ENCODE measurements at places on chromosomes 11 and 22. TPM values are rescaled to one million over a fixed set of nuclear protein-coding genes. Genes with fewer than 3 reads are reported as not detected.

Gene PKDREJ
- total RNA-seq = not detected

Gene TEF
- 13.5 TPM for total RNA-seq

Gene ADAMTS15
- total RNA-seq = 7.1 TPM

Gene ENDOD1
- 8.8 TPM for total RNA-seq

DNA sequence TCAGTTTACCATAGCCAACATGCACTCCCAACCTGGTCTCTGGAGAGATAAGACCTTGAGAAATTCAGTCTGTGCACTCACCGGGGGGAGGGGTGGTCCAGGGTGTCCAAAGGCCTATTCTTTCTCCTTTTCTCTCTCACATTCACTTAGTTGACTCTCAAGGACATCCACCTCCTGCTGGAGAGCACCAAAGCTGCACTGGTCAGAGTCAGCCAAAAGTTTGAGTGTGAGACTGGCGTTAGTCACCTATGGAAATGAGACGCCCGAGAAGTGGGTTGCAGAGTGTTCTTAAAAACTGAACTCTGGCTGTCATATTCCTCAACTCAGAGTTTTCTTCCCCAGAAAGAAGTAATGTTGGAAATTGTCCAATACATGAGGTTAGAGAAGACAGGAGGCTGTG lies 5.0 kb upstream of the UBQLNL start:
- no peak for DNase-seq

All from Caki2 (cell line).